ENCODE measurements at places on chromosomes 6 and 20.

GRCh38 chr20:38200646-38201045 lies 35.6 kb upstream of the TGM2 start:
- DNase-seq = no peak

DNA sequence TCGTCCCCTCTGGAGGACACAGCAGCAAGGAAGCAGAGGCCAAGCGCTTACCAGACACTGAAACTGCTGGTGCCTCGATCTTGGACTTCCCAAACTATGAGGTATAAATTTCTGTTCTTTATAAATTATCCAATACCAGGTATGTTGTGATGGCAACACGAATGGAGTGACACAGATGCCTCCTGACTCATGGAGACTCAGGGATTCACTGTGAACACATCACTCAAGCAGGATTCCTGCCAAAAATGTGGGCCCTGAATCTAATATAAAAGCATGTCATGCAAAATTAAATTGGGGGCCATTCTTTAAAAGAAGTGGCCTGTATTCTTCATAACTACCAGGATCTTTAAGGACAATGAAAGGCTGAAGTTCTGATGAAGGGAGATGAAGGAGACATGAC lies 52.5 kb upstream of the SLC22A23 start:
- no peak for DNase-seq

GRCh38 chr20:61923371-61924166 lies 142.1 kb downstream of the TAF4 start:
- no peak for DNase-seq

- DNase-seq = no peak
Observed at GRCh38 chr6:28003661-28004060, 46.6 kb downstream of the OR2B6 start.

DNA sequence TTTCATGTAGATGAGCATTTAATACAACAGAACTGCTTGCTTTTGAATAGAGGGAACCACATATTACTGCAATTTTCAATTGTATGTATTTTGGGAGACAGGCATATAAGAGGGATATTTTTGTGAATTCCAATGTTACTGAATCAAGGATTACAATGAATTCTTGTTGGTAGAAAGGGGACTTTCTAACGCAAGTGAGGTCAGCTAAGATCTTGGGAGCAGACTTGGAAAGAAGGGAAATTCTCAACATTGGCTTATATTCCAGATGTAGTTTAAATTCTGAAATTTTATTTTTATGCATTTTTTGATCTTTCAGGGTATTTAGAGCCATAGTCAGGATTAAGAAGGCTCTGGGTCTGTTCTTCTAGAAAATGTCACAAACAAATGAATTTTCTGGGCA lies 43.3 kb upstream of the CTAGE9 start:
- DNase-seq = no peak

GRCh38 chr20:31835977-31836852 lies 9.2 kb downstream of the FOXS1 start:
- DNase-seq = no peak

GRCh38 chr6:10219510-10219909 lies 195.4 kb downstream of the TFAP2A start:
- no peak for DNase-seq

DNA sequence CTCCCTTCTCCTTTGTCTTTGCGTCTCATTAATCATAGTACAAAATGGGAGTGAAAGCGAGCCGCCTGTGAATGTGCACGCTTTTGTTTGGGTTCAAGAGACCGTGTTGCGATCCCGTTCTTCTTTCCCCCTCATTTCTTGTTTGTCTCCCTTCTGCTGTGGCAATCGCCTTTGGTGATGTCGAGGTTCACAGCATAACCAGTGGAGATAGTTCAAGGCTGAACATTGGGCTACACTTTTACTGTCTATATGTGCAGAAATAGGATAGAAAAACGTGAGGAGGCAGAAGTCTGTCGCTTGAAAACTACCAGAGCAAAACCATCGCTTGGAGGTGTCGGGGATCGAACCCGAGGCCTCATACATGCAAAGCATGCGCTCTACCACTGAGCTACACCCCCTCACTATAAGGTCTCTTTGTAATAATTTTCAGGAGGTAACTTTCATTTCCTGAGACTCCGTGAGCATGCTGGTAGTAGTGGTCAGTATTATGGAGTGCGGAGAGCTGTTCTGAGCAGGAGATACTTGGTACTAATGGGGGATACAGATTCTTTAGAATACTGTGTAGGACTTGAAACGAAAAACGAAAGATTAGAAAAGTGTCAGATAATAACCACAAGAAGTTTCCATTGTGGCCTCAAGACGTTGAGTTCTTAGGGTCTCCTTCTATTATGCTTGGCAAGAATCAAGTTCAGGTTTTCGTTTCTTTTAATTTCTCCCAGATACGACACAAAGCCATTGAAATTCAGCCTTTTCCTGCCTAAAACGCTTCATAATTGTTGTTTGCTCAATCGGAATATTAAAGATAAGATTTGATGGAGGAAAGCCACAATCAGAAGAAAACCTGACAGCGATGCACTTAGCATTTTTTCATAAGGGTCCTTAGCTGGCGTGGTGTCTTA lies 106.6 kb downstream of the TRIM27 start:
- DNase-seq = no peak
